ENCODE measurements at places on chromosomes 1 and 21.

- no peak for DNase-seq
These were observed 6.7 kb upstream of the ADARB1 start for GRCh38 chr21:45067462-45068285.

DNA sequence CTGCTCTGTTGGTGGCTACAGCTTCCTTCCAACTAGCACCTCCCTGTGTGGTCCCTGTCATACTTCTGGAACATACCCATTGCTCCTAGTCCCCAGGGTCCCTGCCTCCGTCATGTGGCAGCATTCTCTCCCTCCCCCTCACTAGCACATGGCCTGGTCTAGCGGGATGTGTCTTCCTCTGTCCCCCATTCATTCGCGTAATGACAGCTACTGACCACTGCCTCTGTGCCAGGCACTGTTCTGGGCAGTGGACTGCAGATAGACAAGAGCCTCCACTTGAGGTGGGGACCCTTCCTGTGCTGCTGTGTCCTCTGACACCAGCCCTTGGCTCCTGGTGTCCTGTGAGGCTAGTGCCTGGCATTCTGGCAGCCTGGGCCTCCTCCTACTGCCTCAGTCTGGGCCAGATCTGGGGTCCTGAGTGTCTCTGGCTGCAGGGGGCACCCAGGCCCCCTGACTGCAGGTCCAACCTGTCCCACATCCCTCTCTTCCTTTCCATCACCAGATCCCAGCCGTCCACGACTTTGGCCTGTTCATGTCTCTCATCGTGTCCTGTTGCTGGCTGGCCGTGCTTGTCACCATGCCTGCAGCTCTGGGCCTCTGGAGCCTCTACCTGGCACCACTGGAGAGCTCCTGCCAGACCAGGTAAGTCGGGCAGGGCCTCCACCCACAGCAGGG, 38.1 kb downstream of the DISP3 start:
- no peak for DNase-seq

GRCh38 chr1:96445302-96445701, 276.3 kb upstream of the PTBP2 start:
- DNase-seq: no peak

GRCh38 chr1:27994060-27994459, 34.3 kb downstream of the XKR8 start:
- DNase-seq: no peak

DNA sequence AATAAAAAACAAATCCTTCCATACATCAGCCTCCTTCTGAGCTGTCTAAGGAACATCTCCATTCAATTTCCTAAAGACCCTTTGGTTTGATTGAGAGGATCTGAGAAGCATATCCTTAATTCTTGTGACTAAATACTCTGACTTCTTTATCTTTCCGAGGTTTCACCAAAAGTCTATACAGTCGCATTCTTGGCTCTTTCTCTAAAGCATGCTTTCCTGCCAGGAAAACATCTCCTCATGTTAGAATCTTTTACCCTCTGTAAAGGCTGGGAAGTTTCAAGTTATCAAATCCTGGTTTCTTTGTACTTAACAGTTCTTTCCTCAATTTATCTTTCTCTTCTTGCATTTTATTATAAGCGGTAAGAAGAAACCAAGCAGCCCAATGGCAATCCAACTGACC, 630.4 kb downstream of the PTPRC start:
- DNase-seq: no peak

DNA sequence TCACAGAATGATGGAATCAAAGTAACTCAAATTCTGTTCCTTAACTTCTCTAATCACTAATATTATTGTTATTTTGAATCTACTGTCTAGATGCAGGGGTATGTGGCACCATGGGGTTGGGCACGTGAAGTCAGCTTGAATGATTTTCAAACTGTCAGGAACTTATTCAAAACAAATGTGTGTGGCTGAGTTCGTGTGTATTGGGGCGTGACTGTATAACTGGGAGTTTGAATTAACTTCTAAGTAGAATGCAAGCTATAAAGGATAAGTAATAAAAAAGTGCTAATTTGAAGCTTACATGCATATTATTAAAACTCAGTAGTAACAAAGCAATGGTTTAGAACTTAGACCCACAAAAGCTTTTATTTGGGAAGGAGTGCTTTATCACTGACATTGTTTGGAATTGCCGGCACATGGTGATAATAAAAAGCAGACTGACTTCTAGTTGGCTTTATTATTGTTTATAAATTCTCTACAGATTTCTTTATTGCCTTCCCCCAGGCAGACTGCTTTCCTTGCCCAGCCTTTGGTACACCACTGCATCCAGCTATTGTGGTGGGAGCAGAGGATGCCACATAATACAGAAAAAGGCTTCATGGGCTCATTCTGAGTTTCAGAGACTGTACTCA, 84.3 kb downstream of the TENT5C start:
- no peak for DNase-seq

GRCh38 chr1:152757747-152758146, at the start of gene KPRP:
Gene KPRP, plus strand, starts transcription at chr1:152758025. Its CDS starts 1,564 bp downstream, at chr1:152759589.
- no peak for DNase-seq

GRCh38 chr1:92583821-92584760, 97.4 kb upstream of the GFI1 start:
- DNase-seq: no peak

- no peak for DNase-seq
These were observed 117.7 kb upstream of the ETS2 start for GRCh38 chr21:38688068-38688467.

DNA sequence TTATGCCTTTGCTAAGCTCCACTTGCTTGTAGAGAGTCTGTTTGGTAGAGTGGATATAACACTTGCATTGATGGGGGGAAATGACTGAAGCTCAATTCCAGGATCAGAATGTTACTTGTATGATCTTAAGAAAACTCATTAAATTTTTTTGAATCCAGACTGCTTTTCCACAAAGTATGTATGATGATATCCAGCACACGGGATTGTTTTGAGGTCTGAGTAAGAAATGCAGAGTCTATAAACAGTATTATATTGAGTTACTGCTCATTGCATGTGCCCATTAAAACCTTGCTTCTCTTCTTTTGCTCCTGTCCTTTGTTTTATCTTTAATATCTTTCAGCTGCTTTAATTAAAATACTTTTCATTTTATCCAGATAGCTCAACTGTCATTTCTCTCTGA, 570.4 kb upstream of the ZRANB2 start:
- DNase-seq: no peak
